Midbrain (tissue), 1 donor: ENCODE measurements at places on chromosomes 13 and 19.
A peak's percentile ranks its signal among the peaks of the same experiment; 100 is the strongest.

DNA sequence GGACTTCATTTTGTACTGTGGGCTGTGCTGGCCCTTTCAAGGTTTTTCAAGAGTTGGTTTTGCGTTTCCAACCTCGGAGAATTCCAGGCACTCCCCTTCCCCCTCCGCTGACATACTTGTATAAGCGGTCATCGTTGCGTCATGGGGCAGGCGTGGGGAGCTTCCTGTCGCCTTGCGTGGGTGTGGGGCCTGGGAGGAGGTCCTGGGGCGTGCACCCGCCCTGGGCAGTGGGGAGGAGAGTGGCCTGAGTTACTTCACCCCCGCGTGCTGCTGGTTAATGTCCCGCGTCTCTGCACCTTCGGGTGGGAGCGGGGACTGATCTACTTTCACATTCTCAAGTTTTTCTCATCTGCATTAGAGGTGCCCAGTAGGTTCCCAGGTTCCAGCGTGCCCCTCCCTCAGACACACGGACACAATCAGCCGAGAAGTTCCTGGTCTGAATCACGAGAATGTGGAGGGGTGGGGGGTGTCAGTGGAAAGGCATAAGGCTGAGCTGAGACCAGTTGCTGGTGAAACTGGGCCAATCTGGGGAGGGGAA lies 4.1 kb downstream of the IER2 start:
- no peak for DNase-seq

GRCh38 chr13:110698689-110699088 lies 7.2 kb downstream of the CARS2 start:
- DNase-seq, result no peak

DNA sequence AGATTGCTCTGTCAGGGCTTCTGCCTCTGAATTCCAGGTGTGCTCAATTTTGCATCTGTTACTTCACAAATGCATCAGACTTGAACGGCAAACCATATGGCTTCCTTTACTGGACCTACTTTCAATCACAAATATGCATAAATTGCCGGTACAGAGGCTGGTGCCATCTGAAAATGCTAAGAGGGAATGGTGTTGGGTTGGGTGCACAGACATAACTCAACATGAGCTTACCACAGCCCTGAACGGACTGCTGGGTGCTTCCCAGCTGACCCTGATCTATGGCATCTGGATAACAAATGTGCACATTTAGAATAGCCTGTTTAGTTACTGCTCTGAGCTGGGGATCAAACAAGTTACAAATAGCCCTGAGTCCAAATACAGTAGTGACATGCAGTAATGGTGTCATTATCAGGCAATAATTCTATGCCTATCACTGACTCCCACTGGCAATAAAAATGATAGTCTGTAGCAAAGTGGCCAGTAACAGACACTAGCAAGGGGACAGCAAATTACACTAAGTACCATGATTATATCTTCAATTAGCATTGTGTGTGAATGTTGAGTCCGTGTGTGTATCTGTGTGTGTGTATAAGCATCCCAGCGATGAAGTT lies 927.3 kb downstream of the DIAPH3 start:
- no peak for DNase-seq

DNA sequence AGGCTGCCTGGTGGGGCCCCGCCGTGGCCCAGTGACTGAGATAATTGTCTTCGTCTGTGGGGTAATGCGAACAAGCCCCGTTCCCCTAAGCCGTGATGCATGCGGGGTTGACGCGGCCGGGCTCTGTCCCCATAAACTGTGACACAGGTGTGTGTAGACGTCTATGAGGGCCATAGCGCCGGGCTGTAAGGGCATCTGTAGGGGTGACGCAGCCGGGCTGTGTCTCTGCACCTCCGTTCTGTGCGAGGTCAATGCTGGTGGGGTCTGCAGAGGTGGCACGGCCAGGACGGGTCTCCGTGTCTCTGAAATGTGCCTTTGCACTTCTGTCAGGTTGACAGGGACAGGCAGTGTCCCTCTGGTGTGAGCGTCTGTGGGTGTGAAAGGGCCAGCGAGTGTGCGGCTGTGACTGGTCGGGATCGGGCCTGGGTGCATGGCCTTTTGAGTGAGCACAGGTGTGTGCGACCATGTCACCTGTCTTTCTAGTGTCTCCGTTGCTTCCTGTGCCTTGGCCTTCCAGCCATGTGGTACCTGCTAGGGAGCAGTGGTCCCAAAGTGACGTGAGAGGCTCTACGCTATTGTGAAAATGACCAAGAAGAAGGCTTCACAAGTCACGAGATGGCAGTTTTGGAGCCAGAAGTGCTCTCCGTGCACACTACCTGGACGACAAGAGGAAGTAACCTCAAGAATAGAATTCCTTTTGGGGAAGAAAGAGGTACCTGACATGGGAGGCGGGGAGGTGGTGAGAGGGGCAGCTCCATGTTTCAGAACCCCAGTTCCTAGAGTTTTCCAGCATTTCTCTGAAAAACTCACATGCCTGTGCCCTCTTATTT lies 16.4 kb upstream of the ZNF331 start:
- DNase-seq, result no peak

DNA sequence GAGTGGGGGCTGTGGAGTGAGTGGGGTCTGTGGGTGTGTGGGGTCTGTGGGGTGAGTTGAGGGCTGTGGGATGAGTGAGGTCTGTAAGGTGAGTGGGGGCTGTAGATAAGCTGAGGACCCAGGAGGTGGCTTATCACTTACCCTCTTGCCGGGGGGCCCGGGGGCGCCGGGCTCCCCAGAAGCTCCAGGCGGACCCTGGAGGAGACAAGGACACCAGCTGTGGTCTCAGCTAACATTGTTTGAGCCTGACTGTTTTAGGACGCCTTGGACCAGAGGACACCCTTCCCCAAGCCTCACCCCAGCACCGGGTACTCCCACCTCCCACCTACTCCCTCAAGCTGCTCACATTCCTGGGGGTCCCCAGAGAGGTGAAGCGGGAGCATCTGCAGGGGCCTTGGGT lies 34.2 kb upstream of the OLFM2 start:
- no peak for DNase-seq

DNA sequence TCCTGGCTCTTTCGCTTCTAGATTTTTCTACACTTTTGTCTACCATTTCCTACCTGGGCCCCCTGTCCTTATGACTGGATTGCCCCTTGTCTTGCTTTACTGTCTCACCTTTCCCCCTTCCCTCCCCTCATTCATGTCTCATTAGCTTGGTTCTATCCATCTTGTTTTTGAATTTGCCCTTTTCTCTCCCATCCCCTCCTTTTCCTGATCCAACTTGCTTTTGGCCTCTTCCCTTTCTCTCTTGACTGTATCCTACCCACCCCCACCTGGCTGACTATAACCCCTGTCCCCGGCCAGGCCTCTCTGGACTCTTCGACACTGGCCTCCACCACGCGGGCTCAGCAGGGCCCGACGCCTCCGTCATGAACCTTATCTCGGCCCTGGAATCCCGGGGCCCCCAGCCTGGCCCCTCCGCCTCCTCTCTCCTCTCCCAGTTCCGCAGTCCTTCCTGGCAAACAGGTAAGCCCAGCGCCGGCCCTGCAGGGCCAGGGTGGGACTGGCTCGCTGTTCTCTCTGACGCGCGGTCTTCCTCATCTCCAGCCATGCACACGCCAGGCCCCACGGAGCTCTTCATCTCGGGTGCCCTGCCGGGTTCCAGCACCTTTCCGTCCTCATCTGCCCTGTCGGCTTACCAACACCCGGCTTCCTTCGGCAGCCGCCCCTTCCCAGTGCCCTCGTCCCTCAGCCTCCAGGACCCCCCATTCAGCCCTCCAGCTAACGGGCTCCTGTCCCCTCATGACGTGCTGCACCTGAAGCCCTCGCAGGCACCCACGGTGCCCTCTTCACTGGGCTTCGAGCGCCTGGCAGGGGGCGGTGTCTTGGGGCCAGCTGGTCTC lies 3.4 kb downstream of the PRR12 start:
- no peak for DNase-seq

- no peak for DNase-seq
These were observed 72.5 kb upstream of the UBL3 start for GRCh38 chr13:29922896-29923295.

- DNase-seq, result no peak
These were observed 4.6 kb downstream of the FBXL3 start for GRCh38 chr13:77022341-77022740.

- DNase-seq, result no peak
These were observed 52.2 kb downstream of the GATAD2A start for GRCh38 chr19:19457671-19458070.

GRCh38 chr13:47869776-47870175 lies 131.3 kb downstream of the SUCLA2 start:
- no peak for DNase-seq

DNA sequence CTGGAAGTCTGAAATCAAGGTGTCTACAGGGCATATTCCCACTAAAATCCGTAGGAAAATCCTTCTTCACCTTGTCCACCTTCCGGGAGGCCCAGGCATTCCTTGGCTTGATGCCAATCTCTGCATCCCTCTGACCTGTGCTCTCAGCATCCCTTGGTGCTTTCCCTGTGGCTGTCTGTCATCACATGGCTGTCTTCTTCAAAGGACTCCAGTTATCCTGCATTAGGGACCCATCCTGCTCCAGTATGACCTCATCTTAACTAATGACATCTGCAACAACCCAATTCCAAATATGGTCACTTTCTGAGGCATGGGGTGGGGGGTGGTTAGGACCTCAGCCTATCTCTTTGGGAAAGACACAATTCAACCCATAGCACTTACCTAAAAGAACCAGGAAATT lies 423.8 kb downstream of the IRS2 start:
- DNase-seq, result no peak

- peak; percentile 72 for DNase-seq
These were observed 4.9 kb upstream of the SMIM17 start for GRCh38 chr19:56637976-56638555.

GRCh38 chr19:35901854-35902661 lies at the start of gene HCST:
HCST (plus strand) TSS chr19:35902529; CDS start chr19:35902594, 65 bp downstream.
- DNase-seq, result no peak

GRCh38 chr13:41708713-41709112 lies 251.4 kb downstream of the RGCC start:
- DNase-seq, result no peak

- DNase-seq, result no peak
These were observed 3.6 kb upstream of the BCL3 start for GRCh38 chr19:44744871-44745332.

DNA sequence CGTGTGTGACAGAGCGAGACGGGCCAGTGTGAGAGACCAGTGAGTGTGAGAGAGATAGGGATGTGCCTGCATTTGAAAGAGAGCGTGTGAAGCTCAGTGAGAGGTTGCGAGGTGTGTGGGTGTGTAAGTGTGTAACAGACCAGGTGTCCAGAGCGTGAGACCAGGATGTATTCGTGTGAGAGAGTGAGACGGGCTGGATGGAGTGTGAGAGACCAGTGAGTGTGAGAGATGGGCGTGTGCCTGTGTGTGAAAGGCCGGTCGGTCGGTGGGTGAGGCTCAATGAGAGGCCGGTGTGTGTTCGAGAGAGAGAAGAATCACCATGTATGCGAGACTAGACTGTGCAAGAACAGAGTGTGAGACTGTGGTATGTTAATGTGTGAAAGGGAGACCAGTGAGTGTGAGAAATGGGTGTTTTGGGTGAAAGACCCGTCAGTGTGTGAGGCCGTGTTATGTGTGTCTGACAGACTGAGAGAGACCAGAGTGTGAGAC lies 679 bp downstream of the ZNF471 start:
- DNase-seq, result no peak

DNA sequence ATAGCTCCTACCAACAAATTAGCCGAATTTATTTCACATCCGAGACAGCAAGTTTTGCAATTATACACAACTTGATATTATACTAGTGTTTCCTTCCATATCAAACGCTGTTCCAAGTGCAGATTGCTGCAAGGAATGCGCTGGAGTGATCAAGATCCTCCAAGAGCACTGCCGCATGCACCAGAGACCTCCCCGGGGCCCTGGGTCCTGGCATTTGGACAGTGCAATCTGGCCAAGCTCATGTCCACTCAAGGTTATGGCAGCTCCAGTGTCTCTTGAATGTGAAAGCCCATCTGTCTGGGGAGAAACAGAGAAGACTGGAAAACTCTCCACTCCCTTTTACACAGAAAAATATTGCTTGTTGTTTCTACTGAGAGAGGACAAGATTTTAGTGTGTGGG lies 111.9 kb downstream of the HSPH1 start:
- DNase-seq, result no peak

DNA sequence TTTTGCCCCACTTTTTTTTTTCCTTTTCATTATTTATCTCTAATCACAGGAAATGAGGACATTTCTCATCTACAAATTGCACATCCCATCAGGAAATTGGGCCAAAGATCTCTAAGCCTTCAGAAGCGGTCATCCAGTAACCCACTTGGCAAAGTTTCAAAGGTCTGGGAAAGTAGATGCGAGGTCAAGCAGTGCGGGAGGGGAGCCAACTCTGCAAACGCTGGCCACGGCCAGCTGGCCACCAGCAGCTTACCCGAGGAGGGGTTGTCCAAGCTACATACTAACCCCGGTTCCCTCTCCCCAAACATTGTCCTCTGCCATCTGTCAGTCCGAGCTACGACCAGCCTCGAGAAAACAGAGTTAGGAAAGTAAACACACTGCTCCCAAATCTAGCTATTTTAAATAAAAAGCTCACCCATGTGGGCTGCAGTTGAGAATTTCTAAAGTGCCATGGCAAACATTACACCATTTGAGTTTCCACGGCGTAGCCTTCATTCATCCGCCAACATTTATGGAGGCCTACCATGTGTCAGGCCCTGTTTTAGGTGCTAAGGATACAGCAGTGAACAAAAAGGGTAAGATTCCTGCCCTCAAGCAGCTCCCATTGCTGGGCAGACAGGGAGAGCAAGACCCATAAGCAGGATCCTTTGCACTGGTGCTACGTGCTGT lies 11.5 kb downstream of the FFAR2 start:
- DNase-seq, result no peak

- DNase-seq, result no peak
These were observed 3.0 kb downstream of the ENOX1 start for GRCh38 chr13:43783820-43784219.

DNA sequence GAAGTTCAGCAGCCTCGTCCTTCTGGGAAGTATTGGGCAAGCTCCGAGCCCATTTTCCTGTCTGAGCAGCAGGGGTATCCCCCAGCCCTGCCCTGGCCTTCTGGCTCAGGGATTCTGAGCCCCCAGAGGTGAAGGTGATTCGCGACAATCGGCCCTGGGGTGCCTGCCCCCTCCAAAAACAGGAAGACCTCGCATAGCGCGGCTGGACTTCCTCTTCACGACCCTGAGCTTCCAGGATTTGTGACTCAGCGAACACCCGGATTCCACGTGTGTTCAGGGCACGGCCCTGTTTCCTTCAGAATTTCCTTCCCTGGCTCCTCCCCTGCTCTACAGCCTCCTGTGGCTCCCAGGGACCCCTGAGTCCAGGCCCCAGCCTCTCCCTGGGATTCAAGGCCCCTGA lies at the start of gene SEMA6B:
TSS of gene SEMA6B (minus strand) at position 116 of the 400 bp plus-strand sequence. CDS start 1,227 bp downstream, outside the sequence.
- no peak for DNase-seq

DNA sequence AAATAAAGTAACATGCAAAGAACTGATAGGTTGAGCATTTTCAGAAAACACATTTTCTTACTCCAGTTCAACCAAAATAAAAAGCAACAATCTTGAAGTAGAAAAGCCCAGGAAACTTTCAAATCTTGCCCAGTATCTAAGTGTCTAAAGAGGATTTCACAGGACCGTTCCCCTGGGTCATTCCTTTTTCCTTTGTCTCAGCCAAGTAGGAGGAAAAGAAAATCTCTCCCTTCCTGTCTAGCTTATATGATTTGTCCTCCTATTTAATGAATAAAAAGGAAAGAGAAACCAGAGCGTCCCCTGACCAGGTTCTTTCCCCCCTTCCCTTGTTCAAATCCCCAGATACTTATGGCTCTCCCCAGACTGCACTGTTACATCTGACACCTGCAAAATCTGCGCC lies 248.0 kb downstream of the KCTD12 start:
- DNase-seq, result no peak

GRCh38 chr13:112454648-112455334 lies 78.6 kb downstream of the SPACA7 start:
- DNase-seq, result no peak
